Stimulated activated CD4-positive, alpha-beta T cell treated with anti-CD3 and anti-CD28 coated beads, Interleukin-1b, Interleukin-23, amount 100 ng/mL, for 24 hours (primary cell): ENCODE measurements at places on chromosomes 7 and 10.

GRCh38 chr10:131753336-131753735, 147.5 kb upstream of the PPP2R2D start:
- DNase-seq: no peak

DNA sequence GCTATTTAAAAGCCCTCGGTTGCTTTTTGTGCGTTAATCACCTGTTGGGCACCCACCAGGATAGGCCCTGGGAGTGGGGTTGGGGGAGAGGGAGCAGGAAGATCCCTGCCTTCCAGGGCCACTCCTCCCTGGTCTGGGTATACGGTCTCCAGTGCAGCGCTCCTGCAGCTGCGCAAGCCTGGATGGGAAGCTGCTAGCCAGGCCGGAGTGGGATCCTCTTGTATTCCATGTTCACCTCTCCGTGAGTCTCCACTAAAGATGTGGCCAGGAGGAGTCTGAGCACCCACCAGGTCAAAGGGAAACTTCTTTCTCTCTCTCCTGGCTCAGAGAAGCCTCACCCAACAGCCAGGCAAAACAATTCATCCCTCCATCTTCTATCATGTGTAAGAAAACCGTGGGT, 78.8 kb upstream of the ANLN start:
- no peak for DNase-seq

DNA sequence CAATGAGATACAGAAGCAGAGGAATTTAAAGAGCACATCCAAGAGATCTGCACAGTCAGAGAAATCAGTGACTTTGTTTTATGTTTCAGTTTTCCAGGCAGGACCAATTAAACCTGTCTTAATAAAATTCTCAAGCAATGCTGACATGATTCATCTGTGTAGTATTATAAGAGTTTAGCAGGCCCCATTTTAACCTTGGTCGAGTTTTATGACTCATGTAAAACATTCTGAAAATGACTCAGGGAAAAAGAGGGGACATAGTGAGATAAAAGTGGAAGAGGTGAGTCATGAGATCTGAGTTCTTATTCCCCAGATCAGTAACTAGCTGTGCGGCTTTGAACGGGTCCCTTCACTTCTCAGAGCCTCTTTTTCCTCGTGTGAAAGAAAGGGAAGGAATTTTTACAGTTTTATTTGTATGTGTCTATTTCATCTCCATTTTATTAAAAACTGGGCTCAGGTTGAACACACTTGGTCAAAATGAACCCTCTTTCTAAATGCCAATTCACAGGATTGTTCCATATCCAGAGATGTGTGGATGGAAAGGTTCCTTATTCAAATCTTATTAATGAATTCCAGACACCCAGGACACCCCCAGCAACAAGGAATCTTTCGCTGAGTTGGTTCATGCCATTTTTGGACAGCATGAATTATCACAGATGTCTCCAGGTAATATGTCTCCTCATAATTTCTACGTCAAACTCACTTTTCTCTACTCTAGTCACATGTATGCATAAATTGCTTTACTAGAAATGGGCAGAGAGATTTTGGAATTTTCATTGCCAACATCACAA, 143.2 kb downstream of the JAZF1 start:
- no peak for DNase-seq

DNA sequence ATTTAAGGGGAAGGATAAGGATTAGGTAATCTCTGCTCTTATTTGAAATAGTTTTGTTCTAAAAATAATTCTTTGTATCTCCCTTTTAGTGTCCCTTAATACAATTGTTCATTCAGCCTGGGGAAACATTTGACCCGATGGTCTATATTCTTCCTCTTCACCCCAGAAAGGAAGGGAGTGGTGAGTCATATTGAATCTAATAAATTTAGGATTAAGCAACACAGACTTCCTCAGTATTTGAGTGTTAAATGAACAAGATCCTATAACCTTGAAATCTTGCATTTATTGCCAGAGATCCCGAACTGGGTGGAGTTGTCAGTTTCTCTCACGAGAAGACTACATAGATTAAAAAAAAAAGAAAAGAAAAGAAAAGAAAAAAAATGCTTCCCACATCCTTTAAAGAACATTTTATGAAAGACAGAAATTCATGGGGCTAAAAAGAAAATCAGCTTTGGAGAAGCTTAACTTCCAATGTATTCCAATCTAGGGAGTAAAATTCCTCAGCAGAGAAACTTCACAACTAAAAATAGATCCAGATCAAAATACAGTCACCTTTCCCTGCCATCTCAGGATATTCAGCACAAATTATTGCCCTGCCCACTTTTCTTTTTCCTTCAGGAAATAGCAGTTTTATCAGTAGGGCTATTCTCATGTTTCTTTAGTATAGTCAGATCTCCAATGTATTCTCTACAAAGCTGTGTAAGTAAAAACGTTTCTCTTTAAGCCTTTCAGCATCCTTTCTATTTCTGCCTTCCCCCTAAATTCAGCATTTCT, 82.2 kb downstream of the SEMA3D start:
- DNase-seq: no peak

- no peak for DNase-seq
Measured at GRCh38 chr7:19376538-19376937, 231.3 kb upstream of the FERD3L start.

GRCh38 chr10:878895-879294, 52.6 kb downstream of the LARP4B start:
- no peak for DNase-seq

- no peak for DNase-seq
Measured at GRCh38 chr10:63008491-63008890, 124.6 kb upstream of the NRBF2 start.

DNA sequence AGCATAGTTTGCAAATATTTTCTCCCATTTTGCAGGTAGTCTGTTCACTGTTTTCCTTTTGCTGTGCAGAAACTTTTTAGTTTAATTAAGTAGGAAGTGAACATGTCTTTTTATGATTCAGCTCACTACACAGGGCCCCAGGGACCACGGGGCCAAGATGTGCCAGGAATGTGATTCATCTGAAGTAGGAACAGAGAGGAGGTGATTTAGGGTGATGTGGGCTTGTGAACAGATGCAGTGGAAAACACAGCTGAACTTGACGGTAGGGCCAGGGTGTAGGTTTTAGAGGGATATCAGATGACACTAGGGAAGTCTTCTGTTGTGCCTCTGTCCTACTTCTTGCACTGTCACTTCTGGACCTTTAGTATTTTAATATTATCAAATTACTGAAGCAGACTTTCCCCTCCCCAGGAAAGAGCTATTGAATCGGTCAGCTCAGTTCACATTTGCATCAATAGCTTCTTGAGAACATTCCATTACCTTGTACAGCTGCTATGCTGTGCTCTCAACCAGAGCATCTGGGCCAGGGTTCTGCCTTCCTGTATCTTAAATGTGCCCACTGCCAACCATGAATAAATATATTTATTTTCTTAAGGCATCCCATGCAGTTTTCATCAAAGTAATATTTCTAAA, 96.9 kb downstream of the OSBPL3 start:
- DNase-seq: no peak

GRCh38 chr10:95181726-95182125, 12.3 kb upstream of the ACSM6 start:
- DNase-seq: no peak

DNA sequence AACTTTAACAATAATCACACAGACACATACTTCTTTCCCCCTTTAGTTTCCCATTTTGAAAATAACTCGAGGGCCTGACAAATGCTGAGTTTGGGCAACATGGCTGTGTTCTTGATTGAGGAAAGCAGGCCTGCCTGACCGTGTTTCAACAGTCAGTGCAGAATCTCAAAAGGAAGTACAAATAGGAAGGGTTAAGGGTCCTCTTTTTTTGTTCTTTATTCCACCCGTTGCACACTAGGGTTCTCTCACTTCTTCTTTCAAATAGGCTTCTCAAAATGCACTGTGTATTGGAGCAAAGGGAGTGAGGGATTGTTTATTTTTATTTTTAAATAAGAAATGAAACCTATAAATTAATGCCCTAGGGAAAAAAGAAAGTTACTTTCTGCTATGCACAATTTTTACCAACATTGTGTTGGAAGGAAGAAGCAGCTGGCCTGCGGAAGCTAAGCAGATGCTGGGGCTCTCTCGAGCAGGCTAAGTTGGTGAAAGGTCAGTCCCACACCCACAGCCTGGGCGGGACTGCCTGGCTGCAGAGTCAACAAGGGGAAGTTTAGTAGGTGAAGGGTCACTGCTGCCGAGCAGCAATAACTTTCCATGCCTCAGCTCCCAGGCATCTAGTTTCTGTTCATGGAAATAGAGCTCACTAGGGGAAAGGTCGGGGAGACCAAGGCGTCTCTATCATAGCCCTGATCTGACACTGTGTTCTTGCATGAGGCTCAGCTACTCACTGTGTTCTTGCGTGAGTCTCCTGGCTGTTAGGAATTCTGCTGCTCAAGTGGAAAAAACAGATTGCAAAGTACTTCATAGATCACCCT, 12.2 kb upstream of the PDK4 start:
- no peak for DNase-seq

DNA sequence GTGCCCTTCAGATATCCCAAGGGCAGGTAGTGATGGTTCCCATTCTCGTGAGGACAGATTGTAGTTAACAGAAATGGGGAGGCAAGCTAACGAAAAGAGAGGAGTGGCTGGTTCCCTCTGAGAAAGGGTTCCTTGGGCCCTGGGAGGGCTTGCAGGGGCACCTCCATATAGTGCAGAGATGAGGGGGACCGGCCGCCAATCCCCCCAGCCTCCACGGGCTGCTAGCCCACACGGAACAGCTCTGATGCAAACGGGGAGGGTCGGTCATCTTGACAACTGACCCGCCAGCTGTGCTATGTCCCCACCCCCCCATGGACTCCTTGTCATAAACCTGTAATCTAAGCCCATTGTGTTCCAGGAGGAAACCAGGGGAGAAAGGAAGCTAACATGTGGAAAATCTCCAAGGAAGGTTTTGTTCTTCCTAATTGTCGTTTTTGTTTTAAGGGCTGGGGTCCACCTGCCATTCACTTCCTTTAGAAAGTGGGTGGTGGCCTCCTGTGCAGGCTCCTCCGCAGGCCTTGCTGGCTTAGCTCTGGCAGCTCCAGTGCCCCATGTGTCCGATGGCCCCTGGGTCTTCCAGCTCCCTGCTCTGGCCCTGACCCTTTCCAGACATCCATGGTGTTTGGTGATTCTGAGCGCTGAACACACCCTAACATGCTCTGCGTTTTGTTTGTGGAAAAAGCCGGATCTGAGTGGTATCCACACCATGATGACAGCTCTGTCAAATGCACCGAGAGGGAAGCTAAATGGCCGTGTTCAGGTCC, 15.9 kb downstream of the ADCY1 start:
- DNase-seq: no peak

DNA sequence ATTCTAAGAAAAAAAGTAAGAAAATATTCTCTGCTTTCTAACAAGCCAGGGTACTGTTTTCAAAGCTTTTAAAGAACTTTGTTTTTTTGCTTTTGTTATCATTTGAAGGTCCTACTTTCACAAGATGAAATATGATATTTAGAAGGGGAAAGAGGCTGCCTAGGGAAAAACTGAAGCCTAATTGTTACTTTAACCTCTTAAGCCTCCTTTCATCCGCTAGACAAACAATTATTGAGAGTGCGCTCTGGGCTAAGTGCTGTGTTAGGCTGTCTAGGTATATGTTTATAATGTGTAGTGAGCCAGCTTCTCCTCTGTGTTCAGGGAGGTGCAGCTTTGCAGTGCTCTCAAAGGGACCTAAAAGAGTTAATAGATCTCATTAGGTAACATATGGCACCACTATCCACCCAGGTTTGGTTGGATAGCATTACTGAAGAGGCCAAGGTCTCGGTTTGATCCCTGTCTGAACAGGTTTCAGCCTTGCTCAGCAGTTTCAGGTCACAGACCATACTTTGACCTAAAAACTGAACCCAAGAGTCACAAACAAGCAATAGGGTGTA, 17.9 kb downstream of the PDK4 start:
- no peak for DNase-seq

GRCh38 chr10:45548068-45548467, 124.5 kb downstream of the ZFAND4 start:
- no peak for DNase-seq

GRCh38 chr10:13634207-13634606, 47.4 kb downstream of the PRPF18 start:
- DNase-seq: no peak

- no peak for DNase-seq
Measured at GRCh38 chr7:7570584-7570983, 3.9 kb downstream of the MIOS start.

GRCh38 chr7:12683678-12684585, 3.5 kb upstream of the ARL4A start:
- DNase-seq: no peak

DNA sequence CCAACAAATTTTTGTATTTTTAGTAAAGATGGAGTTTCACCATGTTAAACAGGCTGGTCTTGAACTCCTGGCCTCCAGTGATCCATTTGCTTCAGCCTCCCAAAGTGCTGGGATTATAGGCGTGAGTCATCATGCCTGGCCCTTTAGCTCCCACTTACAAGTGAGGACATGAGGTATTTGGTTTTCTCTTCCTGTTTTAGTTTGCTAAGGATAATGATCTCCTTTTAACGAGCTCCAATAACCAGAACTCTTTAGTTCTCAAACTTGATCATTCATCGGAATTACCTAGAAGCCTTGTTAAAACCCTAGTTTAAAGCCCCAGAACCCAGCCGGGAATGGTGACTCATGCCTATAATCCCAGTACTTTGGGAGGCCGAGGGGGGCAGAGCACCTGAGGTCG, 481.4 kb downstream of the TYW1 start:
- no peak for DNase-seq

GRCh38 chr7:129840757-129841156, 112.0 kb downstream of the UBE2H start:
- no peak for DNase-seq

DNA sequence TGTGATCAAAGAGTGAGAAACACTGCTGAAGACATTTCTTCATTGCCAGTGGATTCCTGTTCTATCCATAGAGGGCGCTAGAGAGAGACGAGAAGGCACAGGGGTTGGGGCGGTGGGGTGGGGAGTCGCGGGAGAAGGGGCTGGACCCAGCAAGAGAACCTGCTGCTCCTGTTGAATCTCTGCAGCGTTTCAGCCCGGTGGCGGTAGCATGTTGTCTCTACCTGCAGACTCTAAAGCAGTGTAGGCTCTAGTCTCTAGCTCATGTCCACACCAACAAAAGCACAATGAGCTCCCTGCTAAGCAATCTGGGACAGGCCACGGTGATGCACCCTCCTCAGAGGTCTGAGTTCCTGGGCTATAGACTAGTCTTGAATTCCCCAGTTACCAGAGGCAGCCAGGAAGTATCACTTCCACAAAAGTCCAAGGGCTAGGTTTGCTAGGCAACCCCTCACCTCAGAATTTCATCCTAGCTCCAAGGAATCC, 167.7 kb downstream of the DGKB start:
- no peak for DNase-seq

DNA sequence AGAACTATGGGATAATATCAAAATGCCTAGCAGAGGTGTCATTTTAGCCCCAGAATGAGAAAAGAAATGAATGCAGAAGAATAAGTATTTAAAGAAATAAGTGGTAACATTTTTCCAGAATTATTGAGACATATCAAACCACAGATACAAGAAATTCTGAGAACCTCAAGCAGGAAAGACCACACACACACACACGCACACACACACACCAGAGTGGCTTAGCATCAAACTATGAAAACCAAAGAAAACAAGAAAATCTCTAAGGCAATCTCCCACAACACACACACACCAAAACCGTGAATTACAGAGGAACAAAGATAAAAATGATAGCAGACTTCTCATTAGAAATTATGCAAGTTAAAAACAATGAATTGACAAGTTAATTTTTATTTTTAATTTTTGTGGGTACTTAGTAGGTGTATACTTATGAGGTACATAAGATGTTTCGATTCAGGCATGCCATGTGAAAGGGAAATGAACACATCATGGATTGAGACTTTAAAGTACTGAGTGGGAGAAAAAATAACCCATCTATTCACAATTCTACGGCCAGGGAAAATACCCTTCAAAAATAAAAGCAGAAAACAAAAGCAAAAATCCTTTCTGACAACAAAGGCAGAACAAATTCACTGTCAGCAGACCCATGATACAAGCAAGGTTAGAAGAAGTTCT, 14.6 kb downstream of the PPIF start:
- DNase-seq: no peak
